ENCODE measurements at places on chromosomes 1 and 21. TPM values are rescaled to one million over a fixed set of nuclear protein-coding genes. Genes with fewer than 3 reads are reported as not detected.

SLC2A5 gene
- 2.0 TPM for total RNA-seq

GBP5 gene
- total RNA-seq, result 0.42 TPM

TMEM200B gene
- 44.8 TPM for total RNA-seq

CADM3 gene
- 10.8 TPM for total RNA-seq

DNA sequence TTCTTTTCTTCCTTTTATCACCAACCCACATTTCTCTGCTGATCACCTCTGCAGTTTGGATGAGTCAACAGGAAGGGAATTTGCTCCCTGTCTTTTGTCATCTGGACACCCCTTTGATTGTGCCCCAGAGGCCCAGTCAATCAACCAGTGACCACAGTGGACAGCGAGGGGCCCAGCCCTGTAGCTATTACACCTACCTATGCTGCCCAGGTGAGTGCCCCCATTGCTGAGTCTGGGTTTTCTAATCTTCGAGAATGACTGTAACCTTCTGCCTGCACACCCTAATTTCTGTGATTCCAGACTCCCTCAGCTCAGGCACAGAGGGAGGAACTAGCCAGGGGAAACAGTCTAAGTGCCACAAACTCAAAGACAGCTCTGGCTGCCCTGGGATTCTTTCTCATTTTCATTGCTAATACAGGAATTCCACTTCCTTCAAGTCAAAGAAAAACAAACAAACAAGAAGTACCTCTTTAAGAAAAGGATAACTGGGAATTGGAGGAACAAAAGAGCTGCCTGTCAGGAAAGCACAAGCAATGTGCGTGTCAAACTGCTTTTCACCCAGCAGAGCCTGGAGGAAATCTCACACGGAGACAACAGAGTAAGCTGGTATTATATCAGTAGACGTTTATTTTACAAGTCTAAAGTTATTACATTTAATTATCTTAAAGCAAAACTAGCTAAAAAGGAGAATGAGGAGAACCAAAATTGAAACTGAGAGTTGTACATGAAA, 311.1 kb downstream of the AJAP1 start:
- no peak overlapping the region for H3K27ac ChIP-seq
- H3K27me3 ChIP-seq, result no peaks in the 10 kb centered on the region
- H3K36me3 ChIP-seq, result no peaks in the 10 kb centered on the region
- H3K4me1 ChIP-seq, result no peaks in the 10 kb centered on the region
- H3K4me3 ChIP-seq, result no peak overlapping the region
- DNase-seq, result no peak

- no peak for DNase-seq
- H3K4me3 ChIP-seq, result no peak overlapping the region
- no peak overlapping the region for H3K27ac ChIP-seq
- H3K27me3 ChIP-seq, result no peaks in the 10 kb centered on the region
- peaks cover 8% of the 10 kb centered on the region for H3K4me1 ChIP-seq
- H3K36me3 ChIP-seq, result no peaks in the 10 kb centered on the region
Observed at GRCh38 chr1:57468641-57469523, 45.0 kb upstream of the DAB1 start.

DNA sequence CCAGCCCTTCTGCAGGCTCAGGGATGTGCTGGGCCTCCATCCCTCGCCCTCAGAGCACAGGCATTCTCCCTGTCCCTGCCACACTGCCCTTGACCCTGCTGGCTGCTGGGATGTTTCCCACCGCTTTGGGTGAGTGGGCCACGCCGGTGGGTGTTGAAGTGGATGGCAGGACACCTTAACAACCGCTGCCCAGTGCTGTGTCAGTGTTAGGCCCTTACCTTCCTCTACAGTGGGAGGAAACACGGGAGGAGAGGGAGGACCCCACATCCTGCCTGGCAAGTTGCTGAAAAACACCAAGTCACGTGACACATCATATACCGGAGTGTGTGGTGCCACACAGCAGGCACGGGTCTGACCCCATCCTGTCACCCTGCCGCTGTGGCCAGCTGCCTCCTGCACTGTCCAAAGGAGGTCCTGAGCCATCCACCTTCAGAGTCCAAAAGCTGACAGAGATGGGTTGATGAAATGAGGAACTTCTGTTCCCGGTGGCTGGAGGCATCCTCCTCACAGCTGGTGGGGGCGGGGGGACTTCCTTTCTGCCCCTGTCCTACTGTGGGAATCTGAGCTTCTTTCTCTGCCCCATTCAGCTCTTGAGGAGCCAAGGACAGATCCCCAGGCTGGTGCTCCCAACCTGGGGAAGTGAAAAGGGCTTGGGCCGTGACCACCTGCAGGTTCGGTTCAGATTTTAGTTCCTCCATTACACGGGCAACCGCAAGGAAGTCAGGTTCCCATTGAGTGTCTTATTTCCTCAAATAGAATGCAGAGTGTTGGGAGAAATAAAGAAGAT, 3.2 kb upstream of the THEMIS2 start:
- H3K27ac ChIP-seq, result no peak overlapping the region
- no peak for DNase-seq
- peaks cover 13% of the 10 kb centered on the region for H3K4me1 ChIP-seq
- H3K4me3 ChIP-seq, result no peak overlapping the region
- H3K36me3 ChIP-seq, result no peaks in the 10 kb centered on the region

DNA sequence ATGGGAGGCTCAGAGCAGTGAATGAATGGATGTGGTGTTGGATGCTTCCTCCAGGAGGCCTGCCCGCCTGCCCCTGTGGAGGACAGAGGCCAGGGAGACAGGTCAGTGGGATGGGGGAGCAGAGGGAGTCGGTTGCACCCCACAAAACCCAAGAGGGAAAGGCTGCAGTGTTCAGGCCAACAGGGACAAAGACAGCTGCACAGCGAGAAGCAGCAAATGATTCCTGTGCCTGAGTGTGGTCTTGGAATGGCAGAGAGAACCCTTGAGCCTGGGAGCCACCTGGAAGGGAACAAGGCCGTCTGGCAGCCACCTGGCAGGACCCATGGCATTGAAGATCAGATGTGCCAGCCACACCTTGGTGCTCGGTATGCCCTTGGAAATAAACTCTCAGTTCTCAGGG, 8.1 kb downstream of the TFF3 start:
- H3K4me1 ChIP-seq, result peaks cover 20% of the 10 kb centered on the region
- DNase-seq, result no peak
- H3K27ac ChIP-seq, result no peak overlapping the region
- peaks cover 53% of the 10 kb centered on the region for H3K27me3 ChIP-seq
- no peak overlapping the region for H3K4me3 ChIP-seq

DNA sequence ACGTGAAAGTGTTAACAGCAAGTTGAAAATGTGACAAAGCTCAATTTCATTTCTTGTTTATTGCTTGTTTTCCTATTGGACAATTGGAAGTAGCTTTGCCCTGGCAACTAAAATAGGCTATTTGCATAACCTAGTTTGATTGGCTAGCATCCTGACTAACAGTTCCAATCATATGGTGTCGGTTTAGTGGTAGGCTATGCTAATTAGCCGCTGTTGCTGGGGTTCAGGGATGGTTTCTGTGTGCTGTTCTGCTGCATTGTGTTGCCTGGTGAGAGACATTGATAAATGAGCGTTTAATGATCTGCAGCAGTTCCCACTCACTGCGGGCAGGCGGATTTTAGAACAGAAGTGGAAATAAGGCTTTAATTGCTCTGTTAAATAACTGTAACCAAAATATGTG, 68.5 kb downstream of the DYRK1A start:
- peaks cover 79% of the 10 kb centered on the region for H3K4me1 ChIP-seq
- no peak for DNase-seq
- no peak overlapping the region for H3K4me3 ChIP-seq
- H3K27me3 ChIP-seq, result no peaks in the 10 kb centered on the region
- no peak overlapping the region for H3K27ac ChIP-seq
- no peaks in the 10 kb centered on the region for H3K36me3 ChIP-seq

DNA sequence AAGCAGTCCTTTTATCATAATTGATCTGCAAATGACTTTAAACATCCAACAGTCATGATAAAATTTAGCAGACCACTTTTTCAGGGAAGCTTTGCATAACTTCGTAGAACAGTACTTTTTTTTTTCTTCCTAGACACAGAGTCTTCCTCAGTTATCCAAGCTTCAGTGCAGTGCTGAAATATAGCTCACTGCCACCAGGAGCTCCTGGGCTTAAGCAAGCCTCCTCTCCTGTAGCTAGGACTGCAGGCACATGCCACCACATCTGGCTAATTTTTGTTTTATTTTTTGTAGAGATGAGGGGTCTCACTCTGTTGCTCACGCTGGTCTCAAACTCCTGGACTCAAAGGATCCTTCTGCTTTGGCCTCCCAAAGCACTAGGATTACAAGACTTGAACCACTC, 3.8 kb downstream of the F13B start:
- DNase-seq, result no peak
- H3K27me3 ChIP-seq, result no peaks in the 10 kb centered on the region
- no peaks in the 10 kb centered on the region for H3K36me3 ChIP-seq
- H3K4me3 ChIP-seq, result no peak overlapping the region

DNA sequence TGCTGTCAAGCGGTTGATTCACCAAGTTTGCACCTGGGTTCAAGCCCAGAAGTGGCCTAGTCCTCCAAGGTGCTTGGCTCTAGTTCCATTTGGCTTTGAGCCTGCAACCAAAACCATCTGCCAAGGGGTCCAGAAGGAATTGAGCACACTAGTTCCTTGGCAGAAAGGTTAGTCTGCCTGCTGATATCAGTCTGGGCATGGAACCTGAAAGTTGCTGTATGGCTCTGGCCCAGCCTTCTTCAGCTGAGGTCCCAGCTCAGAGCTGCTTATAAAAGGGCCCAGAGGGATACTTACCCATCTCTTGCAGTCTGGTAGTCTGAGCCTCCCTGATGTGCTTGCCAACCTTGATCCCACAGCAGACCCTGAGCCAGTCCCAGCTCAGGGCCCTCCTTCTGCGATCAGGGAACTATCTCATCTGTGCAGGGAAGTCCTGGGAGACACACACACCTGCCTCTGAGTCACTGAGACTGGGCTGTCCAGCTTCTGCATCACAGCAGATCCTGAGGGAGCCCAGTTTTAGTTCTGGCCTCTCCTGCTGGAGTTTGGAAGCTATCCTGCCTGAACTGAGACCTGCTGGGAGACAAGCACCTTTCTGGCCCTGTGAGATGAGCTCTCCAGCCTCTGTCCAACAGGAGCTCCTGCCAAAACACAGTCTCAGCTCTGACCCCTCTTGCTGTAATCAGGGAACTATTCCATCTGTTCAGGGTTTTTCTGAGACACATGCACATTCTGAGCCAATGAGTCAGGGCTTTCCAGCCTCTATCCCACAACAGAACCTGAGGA, 75.8 kb downstream of the CTH start:
- H3K4me1 ChIP-seq, result peaks cover 14% of the 10 kb centered on the region
- no peak overlapping the region for H3K27ac ChIP-seq
- no peak for DNase-seq

GRCh38 chr1:201715801-201716741, 112.9 kb upstream of the IPO9 start:
- DNase-seq, result no peak
- H3K27ac ChIP-seq, result peak overlapping the region; percentile 88
- no peaks in the 10 kb centered on the region for H3K27me3 ChIP-seq
- H3K36me3 ChIP-seq, result no peaks in the 10 kb centered on the region
- H3K4me3 ChIP-seq, result no peak overlapping the region

DNA sequence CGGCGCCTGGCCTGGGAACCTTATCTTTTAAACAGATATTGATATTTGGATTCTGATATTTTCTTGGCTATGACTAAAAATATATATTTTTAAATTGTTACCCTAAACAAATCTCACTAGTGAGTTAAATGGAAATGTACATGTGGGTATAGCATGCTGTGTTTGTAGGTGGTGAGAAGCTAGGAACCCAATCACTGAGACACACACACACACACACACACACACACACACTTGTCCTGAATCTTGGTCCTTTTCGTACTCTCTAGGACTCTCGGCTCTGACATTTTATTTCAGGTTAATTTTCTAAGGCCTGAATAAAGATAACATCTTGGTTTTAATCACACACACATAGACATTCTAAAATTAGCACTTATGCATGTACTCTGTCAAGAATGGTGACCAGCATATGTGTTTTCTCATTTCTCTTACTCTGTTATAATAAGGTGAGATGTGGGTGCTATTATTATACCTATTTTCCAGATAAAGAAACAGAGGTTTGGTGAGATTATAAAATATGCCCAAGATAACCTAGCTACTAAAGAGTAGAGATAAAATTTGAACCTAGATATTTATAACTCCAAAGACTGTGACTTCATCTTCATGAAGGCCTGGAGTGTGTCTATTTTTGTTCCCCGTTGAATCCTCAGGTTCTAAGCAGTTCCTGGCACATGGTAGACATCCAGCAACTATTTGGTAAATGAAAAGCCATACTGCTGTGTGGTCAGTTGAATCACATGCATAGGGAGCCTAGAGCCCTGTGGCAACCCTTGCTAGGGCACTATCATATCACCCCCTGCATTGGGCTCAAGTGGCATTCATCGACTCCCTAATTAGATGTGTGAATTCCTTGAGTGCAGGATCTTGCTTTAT, 85.0 kb upstream of the RAB3GAP2 start:
- no peak overlapping the region for H3K4me3 ChIP-seq
- no peaks in the 10 kb centered on the region for H3K27me3 ChIP-seq
- H3K36me3 ChIP-seq, result no peaks in the 10 kb centered on the region
- no peak for DNase-seq
- H3K27ac ChIP-seq, result no peak overlapping the region
- H3K4me1 ChIP-seq, result no peaks in the 10 kb centered on the region

GRCh38 chr1:216983823-216984222, 260.6 kb upstream of the ESRRG start:
- no peak for DNase-seq
- H3K4me3 ChIP-seq, result no peak overlapping the region
- H3K27ac ChIP-seq, result no peak overlapping the region
- H3K4me1 ChIP-seq, result peaks cover 5% of the 10 kb centered on the region

Measured in esophagus muscularis mucosa (tissue), 4 donors.